Adrenal gland (tissue), 19 donors: ENCODE measurements at places on chromosomes 2 and 18. TPM values are rescaled to one million over a fixed set of nuclear protein-coding genes. Genes with fewer than 3 reads are reported as not detected.

ZNF892 gene
- polyA plus RNA-seq = 0.73 TPM

LOXHD1 gene
- polyA plus RNA-seq = 0.08 TPM

ACADL gene
- polyA plus RNA-seq = 2.3 TPM

FHL2 gene
- polyA plus RNA-seq = 43.8 TPM

ALPG gene
- not detected for polyA plus RNA-seq

RFX8 gene
- polyA plus RNA-seq = 1.1 TPM

SLC9A4 gene
- polyA plus RNA-seq = not detected

PRSS56 gene
- polyA plus RNA-seq = not detected
